Foreskin keratinocyte (primary cell): ENCODE measurements at places on chromosomes 11 and 22. TPM values are rescaled to one million over a fixed set of nuclear protein-coding genes. Genes with fewer than 3 reads are reported as not detected.

DNA sequence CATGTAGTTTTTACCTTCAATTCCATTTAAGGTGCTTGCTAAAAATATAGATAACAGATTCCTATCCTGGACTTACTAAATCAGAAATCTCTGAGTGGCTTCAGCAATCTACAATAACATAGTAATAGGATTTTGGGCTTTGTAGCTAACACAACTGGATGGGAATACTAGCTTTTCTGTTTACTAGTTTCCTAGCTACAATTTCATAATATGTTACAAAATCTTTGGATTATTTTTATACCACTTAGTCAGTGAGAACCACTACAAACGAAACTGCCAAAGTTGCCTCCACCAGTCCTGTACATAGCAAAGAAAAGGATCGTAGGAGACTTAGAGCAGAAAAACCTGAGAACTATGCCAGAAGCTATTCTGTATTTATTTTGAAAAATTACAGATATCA is 87.7 kb upstream of the ANO3 start:
- DNase-seq = no peak

ZFP91 gene
- 55.5 and 59.0 TPM in 2 replicates for total RNA-seq

DNA sequence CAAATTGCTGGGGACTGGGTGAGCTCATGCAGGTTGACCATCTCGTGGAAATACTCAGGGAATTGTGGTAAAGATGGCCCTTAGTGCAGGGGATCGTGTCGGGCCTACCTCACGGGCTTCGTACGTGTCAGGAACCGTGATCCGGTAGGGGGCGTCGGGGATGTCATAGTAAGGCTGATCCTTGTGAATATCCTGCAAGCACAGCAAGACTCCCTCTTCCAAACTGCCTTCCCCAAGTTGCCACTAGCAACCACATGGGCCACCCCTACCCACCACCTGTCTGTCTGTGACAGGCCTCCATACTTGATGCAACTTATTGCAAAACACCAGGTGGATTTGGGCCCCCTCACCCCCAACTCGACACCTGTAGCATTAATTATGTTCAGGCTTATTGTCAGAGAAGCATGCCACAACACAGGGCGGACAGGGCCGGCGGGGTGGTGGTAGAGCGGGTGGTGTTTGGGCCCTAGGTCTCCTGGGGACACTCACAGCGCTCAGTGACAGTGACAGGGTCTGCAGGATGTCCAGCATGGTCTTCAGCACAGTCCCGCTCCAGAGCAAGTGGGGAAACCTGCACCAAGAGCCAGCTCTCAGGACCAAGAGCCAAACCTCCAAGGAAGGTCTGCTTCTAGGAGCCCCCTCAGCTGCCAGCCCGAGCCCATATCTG is 22.6 kb upstream of the SERPIND1 start:
- DNase-seq = no peak

DDX25 gene
- not detected in 2 replicates for total RNA-seq

SLC5A1 gene
- total RNA-seq = 0.10 TPM in 1 of 2 replicates, not detected in the other
